ENCODE measurements at places on chromosomes 2 and 18. TPM values are rescaled to one million over a fixed set of nuclear protein-coding genes. Genes with fewer than 3 reads are reported as not detected.

DNA sequence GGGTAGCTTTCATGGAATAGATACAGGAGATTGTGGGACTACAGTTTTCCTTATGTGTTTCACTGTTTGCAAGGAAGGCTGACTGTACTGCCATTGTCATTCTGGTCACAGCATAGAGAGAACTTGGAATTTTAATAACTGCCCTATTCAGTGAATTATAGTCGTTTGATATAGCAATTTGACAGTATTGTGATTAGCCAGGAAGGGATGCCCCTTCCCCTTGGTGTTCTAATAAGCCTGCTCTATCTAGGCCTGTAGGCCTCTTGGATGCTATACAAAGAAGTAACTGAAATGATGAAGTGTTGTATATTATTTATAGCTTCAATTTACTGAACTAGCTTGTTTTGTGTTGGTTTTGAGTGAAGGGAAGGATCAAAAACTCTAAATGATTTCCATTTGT is 528.6 kb upstream of the CDH2 start:
- ATAC-seq: no peak

- peak; percentile 60 for ATAC-seq
These were observed 677.6 kb upstream of the ID2 start for GRCh38 chr2:8004250-8004681.

DNA sequence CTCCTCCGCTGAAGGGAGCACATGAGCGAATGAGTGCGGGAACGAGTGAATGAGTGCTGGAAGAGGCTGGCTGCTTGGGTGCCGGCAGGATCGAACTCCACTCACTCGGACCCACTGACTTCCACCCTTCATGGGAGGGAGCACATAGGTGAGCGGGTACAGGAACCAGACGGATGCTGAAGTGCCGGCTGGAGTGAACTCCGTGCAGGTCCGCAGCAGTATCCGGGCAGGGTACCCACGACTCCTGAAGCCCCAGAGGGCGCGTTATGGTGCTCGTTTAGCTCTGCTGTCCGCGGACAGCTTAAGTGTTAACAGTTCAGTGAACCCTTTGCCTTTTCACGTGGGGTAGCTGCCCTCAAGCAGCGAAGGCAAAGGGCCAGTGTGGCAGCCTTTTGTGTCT is 23.2 kb downstream of the RPRM start:
- no peak for ATAC-seq

GRCh38 chr2:46163098-46163430 is 134.1 kb upstream of the EPAS1 start:
- ATAC-seq: peak; percentile 72

GRCh38 chr2:176780348-176780747 is 432.2 kb upstream of the HNRNPA3 start:
- no peak for ATAC-seq

DNA sequence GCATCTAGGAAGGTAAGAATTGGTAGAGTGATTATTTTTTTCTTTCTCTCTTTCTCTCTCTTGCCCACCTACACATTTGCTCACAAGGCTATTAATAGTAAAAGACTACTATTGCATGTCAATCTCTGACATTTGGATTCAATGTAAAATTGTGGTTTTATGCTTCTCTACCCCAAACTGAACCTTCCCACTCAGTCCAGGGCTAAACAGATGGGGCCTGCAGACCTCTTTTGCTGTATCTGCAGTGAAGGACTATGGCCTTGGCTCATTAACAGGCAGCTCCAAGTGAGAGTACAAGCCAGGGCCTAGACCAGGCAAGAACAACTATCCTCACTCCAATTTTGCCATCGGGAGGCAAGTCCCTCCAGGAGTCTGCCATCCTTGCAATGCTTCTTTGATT is 68.3 kb upstream of the ARL4C start:
- no peak for ATAC-seq

GRCh38 chr2:111946294-111947114 is 48.1 kb downstream of the MERTK start:
- no peak for ATAC-seq

DNA sequence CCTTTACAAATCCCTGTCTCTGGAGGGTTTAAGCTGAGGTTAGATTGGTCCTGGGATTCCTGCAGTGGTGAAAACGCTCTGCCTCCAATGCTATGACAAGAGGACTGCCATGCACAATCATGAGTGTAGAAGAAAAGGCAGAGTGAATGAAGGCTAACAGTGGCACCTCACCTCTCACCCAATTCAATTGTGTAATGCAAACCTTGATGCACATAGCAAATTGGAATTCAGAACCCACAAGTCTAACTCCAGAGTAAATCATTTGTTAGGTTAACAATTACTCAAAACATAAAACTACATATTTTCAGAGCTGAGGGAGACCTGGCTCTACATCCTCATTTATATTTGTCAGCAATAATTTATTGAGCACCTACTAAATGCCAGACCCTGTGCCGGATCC is 1.8 kb downstream of the TGFBRAP1 start:
- no peak for ATAC-seq

GRCh38 chr2:134707330-134707676 is 11.5 kb downstream of the TMEM163 start:
- ATAC-seq: no peak

GRCh38 chr2:119387381-119388129 is 20.8 kb downstream of the DBI start:
- peak; percentile 84 for ATAC-seq

GRCh38 chr2:222483513-222484039 is 59.2 kb downstream of the SGPP2 start:
- no peak for ATAC-seq

- ATAC-seq: no peak
These were observed 220.4 kb upstream of the FOSL2 start for GRCh38 chr2:28172114-28172898.

DNA sequence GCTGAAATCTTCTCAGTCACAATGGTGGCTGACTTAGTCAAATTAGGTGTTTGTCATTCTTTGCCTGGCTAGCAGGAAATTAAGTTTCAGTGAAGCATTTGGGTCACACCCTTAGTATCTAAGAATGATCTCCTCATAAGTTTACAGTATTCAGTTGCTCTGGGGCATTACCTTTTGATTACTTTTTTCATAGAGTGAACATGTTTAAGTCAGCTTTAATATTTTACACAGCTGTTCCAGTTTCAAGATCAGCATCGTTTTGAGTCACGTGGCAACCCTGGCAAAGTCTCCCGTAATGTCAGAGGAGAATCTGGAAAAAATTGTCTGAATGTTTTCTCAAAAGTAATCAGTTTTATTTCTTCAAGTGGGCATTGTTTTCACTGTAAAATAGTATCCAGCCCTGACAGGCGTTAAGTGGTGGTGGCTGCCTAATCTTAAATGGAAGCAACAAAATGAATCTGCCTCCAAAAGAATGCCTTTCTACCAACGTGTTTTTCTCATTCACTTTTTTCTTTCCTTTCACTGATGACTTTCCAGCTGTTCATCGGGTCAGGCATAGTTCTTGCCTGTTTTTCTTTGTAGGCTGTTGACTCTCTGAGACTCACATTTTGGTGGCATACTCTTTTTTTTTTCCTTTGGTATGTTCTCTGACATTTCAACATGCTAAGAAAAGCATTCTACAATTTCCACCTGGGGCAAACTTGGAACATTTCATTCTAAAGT is 319.6 kb upstream of the TCF4 start:
- ATAC-seq: no peak

GRCh38 chr2:234165421-234165820 is 114.9 kb downstream of the SPP2 start:
- ATAC-seq: no peak

DNA sequence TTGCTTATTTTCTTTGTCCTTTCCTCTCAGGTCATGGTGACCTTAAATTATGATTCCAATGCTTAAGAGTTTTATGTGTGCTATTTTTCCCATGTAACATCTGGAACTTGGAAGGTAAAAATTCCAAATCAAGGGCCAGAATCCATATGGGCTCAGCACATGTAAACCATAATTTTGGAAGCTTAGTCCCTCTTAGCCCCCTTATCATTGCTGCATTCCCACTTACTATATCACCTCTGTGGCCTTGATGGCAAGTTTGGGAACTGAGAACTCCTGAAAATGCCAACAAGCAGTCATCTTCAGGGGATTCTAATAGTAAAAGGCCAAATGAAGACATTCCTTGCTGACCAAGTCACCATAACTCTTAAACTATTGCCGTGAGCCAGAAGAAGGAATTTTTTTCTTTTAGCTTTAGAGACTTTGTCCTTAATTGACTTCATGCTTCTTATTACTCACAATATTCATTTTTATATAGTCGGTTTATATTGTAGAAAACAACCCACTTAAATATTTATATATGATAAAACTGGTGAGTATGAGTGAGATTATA is 251.4 kb downstream of the SLC8A1 start:
- ATAC-seq: no peak

DNA sequence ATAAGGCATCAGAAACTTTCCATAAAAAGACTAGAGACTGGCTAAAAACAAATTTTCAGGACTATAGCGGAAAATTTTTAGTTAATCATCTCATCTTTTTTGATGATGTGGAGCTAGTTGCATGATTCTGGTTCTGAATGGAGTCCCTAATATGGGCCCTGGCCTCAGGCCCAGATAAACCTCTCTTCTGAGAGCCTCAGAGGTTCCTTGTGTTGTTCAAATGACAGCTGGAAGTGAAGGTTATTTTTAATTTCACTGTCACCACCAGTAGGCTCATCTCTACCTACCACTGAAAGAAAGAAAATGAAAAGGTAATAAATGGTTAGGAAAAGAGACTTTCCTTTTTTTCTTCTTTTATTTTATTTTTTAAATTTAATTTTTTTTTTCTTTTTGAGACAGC is 75.9 kb downstream of the EVA1A start:
- ATAC-seq: no peak

GRCh38 chr2:11753452-11753885 is 7.0 kb downstream of the LPIN1 start:
- peak; percentile 52 for ATAC-seq

- peak; percentile 78 for ATAC-seq
These were observed 5.8 kb downstream of the XRCC5 start for GRCh38 chr2:216114714-216115531.

DNA sequence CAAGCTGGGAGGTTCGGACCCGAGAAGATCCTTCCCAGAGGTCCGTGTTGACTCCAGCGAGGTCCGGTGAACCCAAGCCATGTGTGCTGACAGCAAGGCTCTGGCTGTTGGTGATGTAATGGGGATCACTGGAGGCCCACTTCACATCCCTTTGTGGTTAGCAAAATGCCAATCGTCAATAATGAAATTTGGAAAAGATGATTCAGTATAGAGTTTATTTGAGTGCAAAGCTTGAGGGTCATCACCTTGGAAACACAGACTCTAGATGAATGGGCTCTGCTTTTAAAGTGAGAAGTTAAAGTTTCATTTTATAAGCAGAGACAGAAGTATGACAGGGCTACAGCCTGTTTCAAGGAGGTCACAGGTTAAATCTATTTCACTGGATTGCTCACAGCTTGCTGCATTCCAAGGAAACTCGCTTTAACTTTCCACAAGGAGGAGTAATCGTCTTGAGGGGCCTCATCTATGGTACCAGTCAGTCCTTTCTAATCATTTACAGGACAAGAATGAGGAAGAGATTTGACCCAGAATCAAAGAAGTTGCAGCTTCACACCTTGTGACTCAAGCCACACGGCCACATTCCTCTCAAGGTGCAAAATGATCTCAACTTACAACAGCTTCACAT is 140.5 kb downstream of the TPO start:
- no peak for ATAC-seq

DNA sequence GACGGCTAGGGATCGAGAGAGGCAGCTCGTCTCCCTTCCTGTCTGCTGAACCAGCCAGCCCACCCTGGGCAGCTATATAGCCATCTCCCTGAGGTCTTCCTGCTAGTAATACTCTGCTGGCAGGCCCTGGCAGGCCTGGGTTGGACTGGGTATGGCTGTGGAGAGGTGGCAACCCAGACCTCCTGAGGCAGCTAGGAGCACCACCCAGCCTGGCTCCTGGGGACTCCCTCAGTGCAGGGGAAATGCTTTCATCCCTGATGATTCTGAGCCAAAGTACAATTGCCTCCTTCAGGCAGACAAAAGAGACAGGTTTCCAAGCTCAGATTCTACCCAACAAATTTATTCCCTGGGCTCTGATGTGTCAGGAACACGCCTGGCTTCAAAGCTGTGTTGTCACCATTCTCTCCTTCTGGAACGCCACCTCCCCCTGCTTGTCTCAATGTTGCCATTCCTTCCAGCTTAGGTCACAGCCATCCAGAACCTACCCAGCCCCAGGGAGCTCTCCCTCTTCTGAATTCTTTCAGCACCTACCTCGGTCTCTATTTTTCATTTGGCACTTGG is 4.7 kb upstream of the DNAJB2 start:
- ATAC-seq: no peak

DNA sequence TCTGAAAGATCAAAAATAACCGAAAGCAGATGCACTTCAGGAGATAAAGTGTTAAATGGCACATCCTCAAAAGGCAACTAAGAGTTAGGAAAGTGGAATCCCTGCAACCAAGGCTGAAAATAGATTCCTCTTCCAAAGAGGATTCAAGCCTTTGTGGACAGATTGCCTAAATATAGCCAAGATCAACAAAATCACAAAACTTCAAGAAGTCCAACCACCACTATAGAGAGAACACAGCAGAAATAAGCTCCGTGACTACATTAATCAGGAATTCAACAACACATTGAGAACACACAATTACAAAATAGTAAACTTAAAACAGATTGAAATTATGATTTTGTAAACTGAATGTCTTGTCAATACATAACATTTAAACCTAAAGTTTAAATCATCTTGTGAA is 165.7 kb downstream of the LNPK start:
- ATAC-seq: no peak

DNA sequence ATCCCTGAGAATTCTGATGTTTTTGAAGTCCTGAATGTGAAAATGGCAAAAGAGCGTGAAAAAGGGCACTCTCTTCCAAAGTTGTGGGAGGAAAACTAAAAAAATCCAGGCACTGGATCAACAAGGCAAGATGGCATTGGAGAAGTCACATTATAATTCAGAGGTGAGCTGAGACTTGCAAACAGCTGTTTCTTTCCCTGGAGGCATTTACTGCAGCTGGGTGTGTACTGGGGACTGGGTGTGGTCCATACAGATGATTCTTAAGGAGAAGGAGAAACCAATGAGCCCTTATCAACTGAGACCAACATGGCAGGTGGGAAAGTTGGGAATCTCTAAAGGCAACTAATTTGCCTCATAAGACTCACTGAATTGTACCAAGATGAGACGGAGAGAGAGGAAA is 313.9 kb downstream of the TRIB2 start:
- ATAC-seq: no peak

- no peak for ATAC-seq
These were observed 64.6 kb downstream of the LTBP1 start for GRCh38 chr2:33011373-33011772.

DNA sequence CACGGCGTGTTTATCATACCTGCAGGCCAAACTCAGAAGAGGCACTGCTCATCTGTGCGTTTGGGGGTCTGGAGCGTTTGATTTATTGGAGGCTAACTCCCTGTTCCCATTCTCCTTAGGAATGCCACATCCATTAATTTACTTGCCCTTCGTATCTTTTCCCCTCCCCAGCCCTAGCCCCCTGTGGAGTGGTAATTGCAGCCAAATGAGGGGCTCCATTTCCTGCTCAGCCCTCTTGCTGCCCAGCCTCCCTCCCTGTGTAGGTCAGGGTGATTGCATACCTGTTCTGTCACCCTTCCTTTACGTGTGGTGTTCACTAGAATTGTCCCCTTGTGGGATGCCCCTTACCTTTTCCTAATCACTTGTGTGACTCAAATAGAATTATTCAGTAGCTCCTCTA is 120.4 kb downstream of the MAP3K20 start:
- no peak for ATAC-seq

MEP1B gene
- total RNA-seq: 0.13 TPM

APCDD1 gene
- total RNA-seq: not detected

RNPEPL1 gene
- 27.2 TPM for total RNA-seq

TEKT4 gene
- total RNA-seq: not detected

HOXD13 gene
- not detected for total RNA-seq

CAVIN2 gene
- total RNA-seq: 0.15 TPM

RTKN gene
- total RNA-seq: 1.2 TPM

SPDYA gene
- total RNA-seq: 2.1 TPM

C2orf92 gene
- 51.2 TPM for total RNA-seq

FSIP2 gene
- total RNA-seq: 0.30 TPM

GRHL1 gene
- total RNA-seq: 0.85 TPM
